ENCODE measurements at places on chromosomes 4 and X.

DNA sequence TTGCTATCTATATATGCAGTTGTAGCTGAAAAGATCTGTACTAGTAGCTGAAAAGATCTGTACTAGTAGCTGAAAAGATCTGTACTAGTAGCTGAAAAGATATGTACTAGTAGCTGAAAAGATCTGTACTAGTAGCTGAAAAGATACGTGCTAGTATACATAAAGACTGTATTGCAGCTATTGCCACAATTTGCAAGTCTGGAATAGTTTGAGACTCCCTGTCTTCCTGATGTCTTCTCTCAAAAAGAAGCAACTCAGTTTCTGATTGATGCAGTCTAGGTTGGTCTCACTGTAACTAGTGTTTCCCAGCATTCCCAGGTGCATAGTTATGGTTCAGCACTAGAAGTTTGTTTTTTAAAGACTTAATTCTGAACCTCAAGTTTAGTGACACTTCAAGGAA, 15.0 kb downstream of the SLAIN2 start:
- DNase-seq, result no peak

- DNase-seq, result no peak
These were observed 150.6 kb downstream of the ADAMTS3 start for GRCh38 chr4:72418458-72418857.

DNA sequence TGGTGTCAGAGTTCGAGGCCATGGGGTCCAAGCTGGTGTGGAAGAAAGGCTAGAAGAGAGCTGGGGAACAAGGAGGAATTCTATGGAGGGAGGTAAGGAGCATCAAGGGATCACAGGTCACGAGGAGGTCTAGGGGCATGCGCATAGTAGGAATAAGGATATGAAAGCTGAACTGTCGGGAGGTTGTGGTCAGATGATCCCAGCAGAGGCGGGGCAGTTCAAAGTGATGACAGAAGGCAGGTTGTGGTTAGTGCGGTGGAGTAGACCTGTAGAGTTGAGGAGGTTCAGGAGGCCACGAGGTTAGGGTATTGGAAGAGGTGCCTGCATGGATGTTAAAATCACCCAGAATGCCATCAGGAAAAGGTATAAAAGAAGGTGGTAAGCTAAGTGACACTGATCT, 156.3 kb downstream of the TMEM164 start:
- no peak for DNase-seq

- DNase-seq, result no peak
These were observed 67.2 kb downstream of the ANK2 start for GRCh38 chr4:113116414-113117357.

- DNase-seq, result no peak
These were observed 289.8 kb upstream of the SPOCK3 start for GRCh38 chr4:167524091-167524490.

GRCh38 chr4:169665046-169665737, 44.8 kb downstream of the CLCN3 start:
- DNase-seq, result no peak

DNA sequence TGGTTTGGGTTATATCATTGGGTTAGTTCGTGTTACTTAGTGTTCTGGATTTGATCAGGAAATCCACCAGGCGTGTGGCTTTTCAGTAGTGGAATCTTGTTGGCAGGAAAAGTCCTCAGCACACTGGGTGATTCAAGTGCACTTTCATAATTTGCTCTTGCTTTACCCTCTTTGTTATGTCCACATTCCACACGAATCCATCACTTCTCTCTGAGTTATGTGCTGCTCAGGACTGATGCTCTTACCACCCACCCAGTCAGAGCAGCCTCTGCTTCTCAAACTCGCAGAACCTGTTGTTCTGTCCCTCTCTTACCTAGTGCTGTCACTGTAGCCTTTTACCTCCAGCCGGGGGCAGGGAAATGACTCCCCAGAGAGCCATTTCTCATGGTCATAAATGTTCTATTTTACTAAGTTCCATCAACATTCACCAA, 37.2 kb upstream of the SCRG1 start:
- no peak for DNase-seq

Measured in T-helper 17 cell (primary cell).